ENCODE measurements at places on chromosomes 1 and 21. TPM values are rescaled to one million over a fixed set of nuclear protein-coding genes. Genes with fewer than 3 reads are reported as not detected.

GRCh38 chr1:18109756-18110597 lies 2.4 kb downstream of the IGSF21 start:
- H3K27ac ChIP-seq: no peak overlapping the region
- H3K4me3 ChIP-seq: no peak overlapping the region
- no peaks in the 10 kb centered on the region for H3K36me3 ChIP-seq
- peaks cover 17% of the 10 kb centered on the region for H3K27me3 ChIP-seq
- H3K4me1 ChIP-seq: no peaks in the 10 kb centered on the region

DNA sequence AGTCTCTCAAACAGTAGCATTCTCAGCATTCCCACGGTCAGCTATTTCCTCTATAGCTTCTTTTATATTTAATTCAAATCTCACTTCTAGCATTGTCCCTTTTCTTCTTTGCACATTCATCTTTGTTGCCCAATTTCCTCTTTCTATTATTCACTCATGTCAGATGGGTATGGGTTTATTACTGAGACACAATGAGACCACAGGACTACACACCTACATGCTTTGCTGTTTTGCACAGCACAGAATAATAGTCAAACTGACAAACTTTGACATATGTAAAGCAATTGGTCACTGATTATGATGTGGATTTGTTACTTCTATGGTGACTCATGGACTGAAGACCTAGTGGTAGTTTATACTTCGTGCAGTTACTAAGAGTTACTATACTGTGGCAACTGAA lies 5.8 kb upstream of the CD1C start:
- no peaks in the 10 kb centered on the region for H3K36me3 ChIP-seq
- H3K27ac ChIP-seq: no peak overlapping the region
- H3K27me3 ChIP-seq: peaks cover 20% of the 10 kb centered on the region
- H3K4me3 ChIP-seq: no peak overlapping the region
- DNase-seq: no peak
- H3K4me1 ChIP-seq: no peaks in the 10 kb centered on the region

DNA sequence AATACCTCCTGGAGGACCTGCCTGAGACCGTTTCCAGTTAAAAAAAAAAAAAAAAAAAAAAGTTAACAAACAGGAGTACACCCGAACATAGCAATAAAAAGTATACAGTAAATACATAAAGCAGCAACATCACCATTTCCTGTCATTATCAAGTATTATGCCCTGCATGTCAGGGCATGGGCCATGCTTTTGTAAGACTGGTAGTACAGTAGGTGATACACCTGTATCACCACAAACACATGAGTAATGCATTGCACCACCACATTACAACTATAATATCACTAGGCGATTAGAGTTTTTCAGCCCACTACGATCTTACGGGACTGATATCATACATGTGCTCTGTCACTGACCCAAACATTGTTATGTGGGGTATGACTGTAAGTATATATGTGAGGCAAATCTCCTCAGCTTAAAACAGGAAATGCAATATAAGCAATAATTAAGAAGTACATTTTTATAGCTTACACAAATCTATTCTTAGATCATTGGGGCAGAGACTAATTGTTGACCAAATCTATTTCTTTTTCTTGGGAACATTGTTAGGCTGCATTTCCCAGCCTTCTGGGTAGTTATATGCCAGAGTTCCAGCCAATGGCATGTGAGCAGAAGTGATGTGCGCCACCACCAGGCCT lies 98.1 kb downstream of the PLD5 start:
- no peak overlapping the region for H3K27ac ChIP-seq
- H3K36me3 ChIP-seq: no peaks in the 10 kb centered on the region
- H3K4me3 ChIP-seq: no peak overlapping the region
- no peak for DNase-seq

Gene SLFNL1
- total RNA-seq: 0.30 TPM

Gene ATP1B1
- total RNA-seq: 25.0 TPM
